ENCODE measurements at places on chromosomes 1 and 21. TPM values are rescaled to one million over a fixed set of nuclear protein-coding genes. Genes with fewer than 3 reads are reported as not detected.

Gene YARS1
- total RNA-seq, result 64.5 TPM

Gene RNF207
- total RNA-seq, result 1.3 TPM

DNA sequence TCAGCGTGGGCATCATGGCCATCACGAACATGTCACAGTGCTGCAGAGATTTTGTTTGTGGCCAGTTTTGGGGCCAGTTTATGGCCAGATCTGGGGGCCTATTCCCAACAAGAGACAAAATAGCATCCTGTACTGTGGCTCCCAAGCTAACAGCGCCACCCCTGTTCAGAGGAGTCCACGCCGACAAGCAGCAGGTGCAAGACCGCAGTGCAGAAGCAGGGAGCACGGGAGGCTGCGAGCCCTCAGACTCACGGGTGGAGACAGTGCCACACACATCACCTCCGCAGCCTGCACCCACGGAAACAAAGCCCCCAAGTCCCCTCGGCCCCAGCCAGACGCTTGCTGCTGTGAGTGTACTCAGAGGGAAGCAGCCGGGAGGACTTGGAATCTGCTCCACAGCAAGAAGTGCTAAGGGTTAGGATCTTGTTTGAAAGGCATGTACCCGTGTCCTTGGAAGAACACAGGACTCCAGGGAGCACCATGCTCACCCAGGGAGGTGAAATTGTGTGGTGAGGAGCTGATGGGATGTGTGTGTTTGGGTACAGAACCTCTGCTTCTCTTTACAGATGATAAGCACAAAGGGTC, 7.1 kb downstream of the TCP10L start:
- no peak for DNase-seq

GRCh38 chr1:117599286-117600221, 6.3 kb upstream of the TENT5C start:
- no peak for DNase-seq

Data from LHCN-M2 (cell line).